ENCODE measurements at places on chromosomes 16 and 17. TPM values are rescaled to one million over a fixed set of nuclear protein-coding genes. Genes with fewer than 3 reads are reported as not detected.
A peak's percentile ranks its signal among the peaks of the same experiment; 100 is the strongest.

GRCh38 chr16:56101480-56101879 lies 89.8 kb upstream of the GNAO1 start:
- H3K4me1 ChIP-seq = no peaks in the 10 kb centered on the region
- H3K4me3 ChIP-seq = no peak overlapping the region
- H3K36me3 ChIP-seq = no peaks in the 10 kb centered on the region
- H3K27me3 ChIP-seq = peaks cover 23% of the 10 kb centered on the region
- no peak for DNase-seq

DNA sequence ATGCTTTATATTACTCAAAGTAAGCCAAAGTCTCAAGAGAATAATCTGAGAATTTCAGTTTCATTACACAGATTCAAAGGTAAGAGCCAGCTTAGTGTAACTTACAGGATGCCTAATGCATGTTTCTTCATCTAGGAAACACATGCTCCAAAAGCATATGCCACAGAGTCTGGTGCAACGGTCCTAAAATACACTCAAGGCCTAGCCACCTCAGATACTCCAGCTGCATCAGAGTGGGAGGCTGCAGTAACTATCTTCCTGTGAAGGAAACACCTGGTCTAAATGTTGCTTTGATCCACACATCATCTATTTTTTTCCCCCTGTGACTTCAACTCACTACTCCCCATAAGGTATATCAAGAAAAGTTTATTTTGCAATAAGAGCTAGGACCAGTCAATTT lies 51.6 kb upstream of the CORO6 start:
- no peak for DNase-seq
- no peaks in the 10 kb centered on the region for H3K27me3 ChIP-seq
- peaks cover 18% of the 10 kb centered on the region for H3K4me1 ChIP-seq
- H3K4me3 ChIP-seq = no peak overlapping the region
- H3K27ac ChIP-seq = no peak overlapping the region

NUP93 gene
- 50.0 TPM for total RNA-seq

CDR2L gene
- total RNA-seq = 51.0 TPM

DNA sequence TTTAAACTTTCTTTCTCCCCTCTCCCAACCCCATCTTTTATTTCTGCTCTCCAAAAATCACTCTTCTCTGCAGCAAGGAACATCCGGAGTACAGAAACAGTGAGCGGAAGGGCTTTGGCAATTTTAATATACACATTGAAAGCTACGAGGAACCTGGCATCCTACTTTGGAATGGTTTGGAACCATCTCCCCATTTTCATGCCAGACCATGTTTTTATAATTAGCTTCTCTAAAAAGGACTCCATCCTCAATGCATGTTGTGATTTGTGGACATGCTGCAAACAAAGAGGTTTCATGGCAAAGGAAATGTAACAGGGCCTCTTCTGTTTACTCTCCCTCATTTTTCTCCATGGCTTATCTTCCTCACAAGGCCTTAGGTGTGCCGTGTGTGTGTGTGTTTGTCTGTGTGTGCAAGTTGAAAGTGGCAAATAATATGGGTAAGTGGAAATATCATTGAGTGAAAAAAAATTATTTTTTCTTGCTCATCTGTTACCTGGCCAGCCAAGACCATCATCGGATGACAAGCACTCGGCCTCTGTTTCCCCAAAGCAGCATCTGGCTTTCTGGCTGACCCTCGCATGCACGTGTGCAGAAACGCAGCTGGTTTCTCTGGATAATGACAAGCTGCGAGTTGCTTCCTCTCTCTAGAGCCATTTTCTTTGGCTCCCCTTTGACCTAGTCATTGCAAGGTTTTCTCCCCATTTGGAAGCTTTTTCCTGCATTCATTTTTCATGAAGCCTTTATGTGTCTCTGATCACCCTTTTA lies 585.0 kb downstream of the TMEM114 start:
- no peaks in the 10 kb centered on the region for H3K4me1 ChIP-seq
- DNase-seq = no peak
- H3K27me3 ChIP-seq = no peaks in the 10 kb centered on the region
- H3K4me3 ChIP-seq = no peak overlapping the region
- H3K36me3 ChIP-seq = no peaks in the 10 kb centered on the region
- H3K27ac ChIP-seq = no peak overlapping the region

GRCh38 chr17:27624539-27624938 lies 6.4 kb upstream of the LGALS9 start:
- no peak overlapping the region for H3K27ac ChIP-seq
- H3K4me1 ChIP-seq = peaks cover 8% of the 10 kb centered on the region
- H3K27me3 ChIP-seq = no peaks in the 10 kb centered on the region

ATP6V0A1 gene
- 61.3 TPM for total RNA-seq

DNA sequence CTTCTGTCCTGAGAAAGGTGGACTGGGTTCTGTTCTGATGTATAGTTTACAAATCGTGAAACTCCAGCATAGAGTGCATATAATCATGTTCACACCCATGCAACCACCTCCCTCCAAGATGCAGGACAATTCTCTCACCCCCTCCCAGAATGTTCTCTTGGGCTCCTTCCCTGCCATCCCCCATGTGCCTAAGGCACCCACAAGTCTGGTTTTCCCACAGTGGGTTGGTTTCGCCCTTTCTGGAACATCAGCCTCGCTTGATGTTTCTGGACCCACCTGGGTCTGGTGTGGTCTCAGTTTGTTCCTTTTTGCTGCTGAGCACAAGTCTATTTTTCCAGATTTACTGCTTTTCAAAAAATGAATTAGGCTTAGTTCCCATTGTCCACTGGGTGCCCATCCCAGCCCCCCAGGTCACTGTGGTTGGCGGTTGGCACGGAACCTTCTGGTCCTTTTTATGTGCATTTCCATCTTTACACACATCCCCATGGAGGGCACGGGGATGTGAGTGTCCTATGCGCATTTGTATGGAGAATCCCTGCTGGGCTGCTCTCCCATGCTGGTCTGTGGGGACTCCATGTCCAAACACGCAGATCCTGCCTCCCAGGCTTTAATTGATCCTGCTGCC lies 19.0 kb downstream of the MAP2K3 start:
- H3K36me3 ChIP-seq = peaks cover 20% of the 10 kb centered on the region
- H3K4me3 ChIP-seq = no peak overlapping the region
- no peaks in the 10 kb centered on the region for H3K4me1 ChIP-seq
- peak; percentile 68 for DNase-seq
- no peak overlapping the region for H3K27ac ChIP-seq
- H3K27me3 ChIP-seq = no peaks in the 10 kb centered on the region

SALL1 gene
- 0.12 TPM for total RNA-seq

GRCh38 chr17:16973760-16974540 lies 2.0 kb upstream of the TNFRSF13B start:
- DNase-seq = no peak
- H3K4me1 ChIP-seq = peaks cover 15% of the 10 kb centered on the region
- no peak overlapping the region for H3K27ac ChIP-seq
- H3K4me3 ChIP-seq = no peak overlapping the region

- no peak overlapping the region for H3K27ac ChIP-seq
- DNase-seq = no peak
- no peak overlapping the region for H3K4me3 ChIP-seq
- peaks cover 20% of the 10 kb centered on the region for H3K27me3 ChIP-seq
These were observed 1.3 kb upstream of the HSD17B2 start for GRCh38 chr16:82033683-82034300.

DNA sequence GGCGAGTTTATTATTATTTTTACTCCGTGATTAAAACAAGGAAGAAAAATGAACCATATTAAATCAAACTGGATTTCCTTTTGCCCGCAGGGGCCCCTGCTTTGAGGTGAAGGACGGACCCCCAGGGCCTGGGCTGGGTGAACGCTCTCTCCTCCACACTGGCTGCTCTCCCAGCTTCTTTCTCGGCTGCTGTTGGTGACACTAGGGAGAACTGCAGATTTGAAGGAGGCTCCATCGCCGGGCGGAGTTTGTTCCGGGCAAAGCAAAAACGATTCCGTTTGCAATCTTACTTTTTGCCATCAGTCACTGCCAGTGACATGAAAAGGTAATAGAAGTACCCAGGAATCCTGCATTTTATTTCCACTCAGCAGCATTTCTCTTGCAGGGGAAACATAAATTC lies 221.6 kb upstream of the SDK2 start:
- no peak for DNase-seq
- no peaks in the 10 kb centered on the region for H3K36me3 ChIP-seq
- no peak overlapping the region for H3K27ac ChIP-seq
- no peaks in the 10 kb centered on the region for H3K4me1 ChIP-seq
- no peak overlapping the region for H3K4me3 ChIP-seq

- no peaks in the 10 kb centered on the region for H3K4me1 ChIP-seq
- H3K36me3 ChIP-seq = no peaks in the 10 kb centered on the region
These were observed 82.3 kb downstream of the SDR42E1 start for GRCh38 chr16:81928975-81929374.

DNA sequence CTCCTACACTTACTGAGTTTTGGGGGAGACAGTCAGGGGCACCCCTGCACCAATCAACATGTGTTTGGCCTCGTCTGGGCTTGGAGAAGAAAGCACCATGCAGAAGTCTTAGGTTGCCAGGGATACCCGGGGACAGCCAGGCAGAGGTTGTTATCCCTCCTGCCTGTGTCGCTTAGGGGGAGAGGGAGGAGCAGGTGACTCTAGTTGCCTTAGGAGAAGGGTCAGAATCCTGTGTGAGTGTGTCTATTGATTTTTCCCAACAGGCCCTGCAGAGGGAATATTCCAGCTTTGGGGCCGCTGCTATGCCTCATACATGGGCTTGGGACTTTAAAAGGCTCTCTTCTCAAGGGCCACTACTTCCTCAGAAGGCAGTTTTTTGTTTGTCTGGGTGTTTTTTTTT lies 89.1 kb downstream of the RGS9 start:
- H3K36me3 ChIP-seq = no peaks in the 10 kb centered on the region
- no peaks in the 10 kb centered on the region for H3K4me1 ChIP-seq
- DNase-seq = no peak
- H3K4me3 ChIP-seq = no peak overlapping the region
- H3K27ac ChIP-seq = no peak overlapping the region

GRCh38 chr16:46620266-46621005 lies 743 bp downstream of the SHCBP1 start:
- peak overlapping the region; percentile 45 for H3K27ac ChIP-seq
- no peak for DNase-seq
- no peaks in the 10 kb centered on the region for H3K27me3 ChIP-seq
- peaks cover 4% of the 10 kb centered on the region for H3K36me3 ChIP-seq

GRCh38 chr16:2158262-2158638 lies 2.7 kb downstream of the TRAF7 start:
- H3K4me1 ChIP-seq = peaks cover 54% of the 10 kb centered on the region
- H3K36me3 ChIP-seq = peaks cover 4% of the 10 kb centered on the region
- no peak overlapping the region for H3K27ac ChIP-seq
- no peaks in the 10 kb centered on the region for H3K27me3 ChIP-seq

Measured in chondrocyte (in vitro differentiated cells).